GOT3 (cell line): ENCODE measurements at places on chromosomes 1 and 21.

DNA sequence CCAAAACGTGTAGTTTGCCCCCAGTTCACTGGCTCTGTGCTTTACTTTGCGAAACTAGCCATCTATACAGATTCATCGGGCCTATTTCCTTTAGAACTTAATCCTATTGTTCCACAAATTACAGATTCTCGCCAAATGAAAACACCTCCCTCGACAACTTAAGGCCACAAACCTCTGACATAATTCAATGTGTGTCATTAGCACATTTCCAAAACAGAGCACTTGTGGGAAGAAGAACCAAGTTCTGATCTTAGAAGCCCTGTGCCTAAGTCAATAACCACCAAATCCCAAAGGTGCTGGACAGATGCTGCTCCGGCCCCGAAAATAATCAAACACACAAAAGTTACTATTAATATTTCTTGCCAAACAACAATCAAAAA lies 93.9 kb downstream of the SLC45A1 start:
- no peak for DNase-seq

DNA sequence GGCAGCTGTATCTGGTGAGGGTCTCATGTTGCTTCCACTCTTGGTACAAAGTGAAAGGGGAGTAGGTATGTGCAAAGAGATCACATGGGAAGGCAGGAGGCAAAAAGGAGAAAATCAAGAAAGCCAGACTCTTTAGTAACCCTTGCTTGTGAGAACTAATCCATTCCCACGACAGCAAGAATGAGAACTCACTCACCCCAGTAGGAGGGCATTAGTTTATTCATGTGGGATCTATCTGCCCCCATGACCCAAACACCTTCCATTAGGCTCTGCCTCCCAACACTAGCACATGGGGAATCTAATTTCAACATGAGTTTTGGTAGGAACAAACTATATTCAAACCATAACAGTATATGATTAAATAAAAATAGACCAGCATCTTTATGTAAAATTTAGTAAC lies 57.6 kb downstream of the ZNHIT6 start:
- DNase-seq = no peak

- no peak for DNase-seq
Observed at GRCh38 chr1:40381268-40382107, 8.0 kb downstream of the SMAP2 start.

- no peak for DNase-seq
Observed at GRCh38 chr21:22468893-22469292, 1470.7 kb downstream of the NCAM2 start.

DNA sequence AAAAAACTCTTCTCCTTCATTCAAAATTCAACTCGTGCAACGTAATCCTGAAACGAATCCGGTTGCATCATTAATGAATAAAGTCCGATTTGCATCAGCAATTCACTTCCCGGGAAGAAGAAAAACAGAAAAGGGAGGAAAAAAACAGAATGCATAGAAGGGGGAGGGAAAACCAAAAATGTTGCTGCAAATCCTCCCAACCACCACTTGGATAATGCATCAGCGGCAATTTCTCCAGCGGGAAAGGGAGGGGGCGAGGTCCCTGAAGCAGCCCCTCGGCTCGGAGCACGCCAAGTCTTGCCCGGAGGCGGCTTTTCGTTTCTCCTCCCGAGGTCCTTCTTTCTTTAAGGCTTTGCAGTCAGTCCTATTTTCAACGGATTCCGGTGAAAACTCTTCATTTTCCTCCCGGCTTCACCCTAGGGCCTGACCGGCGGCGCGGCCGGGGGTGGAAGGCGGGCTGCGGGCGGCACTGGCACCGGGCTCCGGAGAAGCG lies 723 bp downstream of the CDC42BPA start:
- no peak for DNase-seq

DNA sequence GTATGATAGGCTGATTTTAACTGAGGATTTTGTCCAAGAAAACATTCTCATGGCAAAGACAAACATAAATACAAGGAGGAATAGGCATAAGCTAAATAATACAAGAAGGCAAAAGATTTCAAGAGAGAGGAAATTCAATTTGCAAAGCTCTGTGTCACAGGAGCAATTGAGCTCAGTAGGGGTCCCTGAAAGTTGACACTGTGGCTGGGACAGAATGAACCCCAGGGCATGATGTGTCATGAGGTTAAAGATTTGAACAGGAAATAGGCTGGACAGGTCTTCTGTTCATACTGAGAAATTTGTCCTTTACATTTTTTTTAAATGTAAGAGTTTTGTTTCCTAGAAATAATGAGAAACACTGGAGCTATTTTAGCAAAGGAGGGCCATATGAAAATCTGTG lies 555.4 kb upstream of the NEGR1 start:
- DNase-seq = no peak

DNA sequence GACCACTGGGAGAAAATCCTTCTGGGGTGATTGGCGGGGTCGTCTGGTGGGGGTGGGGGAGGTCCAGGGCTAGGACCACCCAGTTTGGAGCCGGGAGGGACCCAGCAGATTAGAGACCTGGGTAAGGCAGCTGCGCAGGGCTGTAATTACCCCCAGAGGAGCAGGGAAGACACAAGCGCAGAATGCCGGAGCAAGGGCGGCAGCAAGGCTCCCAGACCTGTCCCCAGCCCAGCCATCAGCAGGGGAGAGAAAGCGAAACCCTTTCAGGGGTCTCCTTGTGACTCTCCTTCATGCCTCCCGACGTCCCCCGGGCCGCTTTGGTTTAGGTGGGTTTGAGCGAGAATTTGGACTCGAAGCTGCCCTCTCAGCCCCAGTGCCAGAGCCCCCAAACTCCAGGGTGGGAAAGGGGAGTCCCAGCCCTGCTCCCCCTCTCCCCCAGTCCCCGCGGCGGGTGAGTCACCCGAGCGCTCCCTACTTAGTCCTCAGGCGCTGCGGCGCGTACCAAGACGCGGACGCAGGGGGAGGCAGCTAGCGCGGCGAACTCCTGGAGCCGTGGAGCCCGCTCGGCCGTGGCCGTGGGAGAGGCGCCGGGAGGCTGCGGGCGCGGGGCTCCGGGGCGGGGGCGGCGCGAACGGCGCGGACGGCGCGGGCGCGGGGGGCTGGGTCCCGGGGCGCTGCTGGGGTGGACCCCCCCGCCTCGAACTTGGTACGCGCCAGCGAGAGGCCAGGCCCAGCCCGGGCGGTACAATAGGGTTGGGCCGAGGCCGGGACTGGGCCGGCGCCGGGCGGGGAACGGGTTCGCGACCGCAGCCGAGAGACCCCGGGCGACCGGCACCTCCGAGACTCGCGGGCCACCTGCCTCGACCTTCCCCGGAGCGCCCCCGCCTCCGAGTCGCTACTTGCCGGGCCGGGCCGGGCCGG lies at the start of gene MAP7D1:
TSS of gene MAP7D1 (plus strand) at position 753 of the 921 bp plus-strand sequence. CDS start 258 bp downstream, outside the sequence.
- DNase-seq = peak; percentile 76

DNA sequence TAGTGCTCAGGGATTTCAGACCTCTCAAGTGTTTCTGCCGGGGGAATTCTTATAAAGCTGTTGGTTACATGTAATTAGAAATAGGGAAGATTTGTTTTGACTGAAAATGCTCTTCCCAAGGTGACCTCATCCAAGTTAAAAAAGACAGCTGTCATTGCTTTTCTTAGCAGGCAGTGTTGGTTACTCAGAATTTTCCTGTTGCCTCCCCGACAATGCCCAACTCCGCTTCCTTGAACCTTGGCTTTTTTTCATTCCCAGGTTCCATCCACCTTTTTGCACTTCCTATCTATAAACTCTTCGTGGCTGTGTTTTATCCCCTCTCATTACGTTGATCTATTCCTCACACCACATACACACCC lies 825 bp upstream of the DPH5 start:
- DNase-seq = no peak

- DNase-seq = no peak
Observed at GRCh38 chr1:200228486-200228885, 181.3 kb downstream of the ZNF281 start.

DNA sequence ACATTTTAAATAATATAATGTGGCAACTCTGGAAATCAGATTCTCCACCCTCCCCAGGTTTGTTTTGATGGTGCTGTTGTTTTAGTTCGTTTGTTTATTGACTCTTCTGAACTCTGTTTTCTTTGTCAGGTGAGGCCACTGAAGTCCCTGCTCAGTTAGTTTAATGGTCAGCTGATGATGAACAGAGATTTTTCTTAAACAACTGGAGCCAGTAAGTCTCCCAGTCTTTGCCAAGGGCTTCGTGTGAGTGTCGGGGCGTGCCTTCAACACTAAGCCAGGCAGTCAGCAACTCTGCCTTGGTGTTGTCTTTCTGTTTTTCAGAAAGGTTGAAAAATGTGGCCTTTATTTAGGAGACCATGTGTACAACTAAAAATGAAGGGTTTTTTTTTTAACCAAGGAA lies 58.9 kb downstream of the TEX35 start:
- no peak for DNase-seq

DNA sequence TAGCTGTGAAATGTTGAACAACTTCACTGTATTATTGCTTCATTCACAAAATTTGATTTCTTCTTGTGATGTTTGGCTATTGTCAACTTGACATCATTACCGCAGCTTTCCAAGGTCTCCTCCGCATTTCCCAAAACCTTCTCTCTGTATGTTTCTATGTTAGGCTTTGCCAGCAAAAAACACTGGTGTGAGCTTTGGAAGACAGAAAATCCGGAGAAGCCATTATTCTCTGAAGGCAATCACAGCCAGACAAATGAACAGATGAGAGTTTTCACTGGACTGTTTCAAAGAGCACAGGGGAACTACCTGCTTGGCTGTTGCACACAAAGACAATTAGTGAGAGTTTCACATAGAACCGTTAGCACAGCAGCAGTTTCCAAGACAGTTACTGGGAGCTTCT lies 609.6 kb downstream of the BRINP3 start:
- DNase-seq = no peak

DNA sequence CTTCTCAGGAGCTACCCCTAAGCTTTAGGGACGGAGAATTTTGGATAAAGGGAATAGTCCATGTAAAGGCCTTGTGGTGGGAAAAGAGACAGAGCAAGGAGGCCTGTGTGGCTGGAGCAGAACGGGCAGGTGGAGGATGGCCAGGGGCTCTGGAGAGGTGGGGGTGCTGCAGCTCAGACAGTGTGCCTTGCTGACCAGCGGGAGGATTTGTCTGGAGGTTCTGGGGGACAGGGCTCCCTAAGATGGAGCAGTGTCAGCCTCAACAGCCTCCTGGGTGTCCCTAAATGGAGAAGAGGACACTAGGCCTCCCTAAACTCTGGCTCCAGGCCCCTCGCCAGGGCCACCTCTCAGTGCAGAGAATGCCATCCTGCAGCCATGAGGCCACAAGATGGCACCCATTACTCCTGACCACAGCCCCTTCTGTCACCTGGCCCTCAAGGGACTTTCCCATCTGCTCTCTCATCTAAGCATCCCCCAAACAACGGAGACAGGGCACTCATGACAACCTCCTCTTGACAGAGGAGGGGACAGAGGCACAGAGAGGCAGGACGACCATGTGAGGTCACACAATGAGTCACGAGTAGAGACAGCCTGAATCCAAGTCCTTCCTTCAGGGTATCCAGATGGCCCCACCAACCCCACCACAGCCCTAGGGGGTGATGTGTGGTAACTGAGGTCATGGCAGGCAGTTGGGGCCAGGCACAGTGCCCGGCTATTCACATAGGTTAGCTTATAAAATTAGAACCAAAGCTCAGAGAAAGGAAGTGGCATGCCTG lies 94.7 kb downstream of the DMRTB1 start:
- no peak for DNase-seq

DNA sequence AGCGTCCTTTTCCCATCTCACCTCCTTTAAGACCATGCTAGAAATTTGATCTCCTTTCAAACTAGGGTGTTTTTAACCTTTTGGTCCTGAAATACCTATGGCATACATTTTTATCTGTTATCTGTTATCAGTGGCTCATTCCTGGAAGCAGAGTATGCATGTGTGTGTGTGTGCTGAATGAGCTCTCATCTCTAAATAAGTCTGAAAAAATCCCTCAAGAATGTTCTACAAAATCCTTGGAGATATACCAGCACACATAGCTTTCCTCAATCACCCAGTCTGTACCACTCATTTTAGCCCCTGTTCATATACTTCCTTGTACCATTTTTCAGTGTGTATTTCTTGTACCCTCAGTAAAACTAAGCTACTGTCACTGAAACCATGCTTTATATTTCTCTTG lies 6.0 kb upstream of the DARS2 start:
- no peak for DNase-seq

DNA sequence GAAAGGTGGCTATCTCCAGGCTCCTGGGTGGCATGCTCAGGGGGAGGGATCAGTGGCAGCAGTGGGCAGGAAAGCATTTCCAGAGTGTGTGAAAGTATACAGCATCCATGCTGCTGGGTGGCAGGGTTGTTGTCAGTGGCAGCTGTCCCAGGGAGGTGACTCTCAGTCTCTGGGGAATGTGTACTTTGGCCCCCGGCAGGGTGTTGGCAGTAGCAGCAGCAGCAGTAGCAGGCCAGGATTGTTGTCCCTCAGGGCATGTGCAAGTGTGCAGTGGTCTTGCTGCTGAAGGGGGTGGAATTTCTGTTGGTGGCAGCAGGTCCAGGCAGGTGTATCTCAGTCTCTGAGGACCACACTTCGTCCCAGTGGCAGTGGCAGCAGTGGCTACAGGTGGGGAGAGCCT lies 71.7 kb upstream of the GUCA2B start:
- DNase-seq = no peak
